ENCODE measurements at places on chromosomes 3 and 15.

DNA sequence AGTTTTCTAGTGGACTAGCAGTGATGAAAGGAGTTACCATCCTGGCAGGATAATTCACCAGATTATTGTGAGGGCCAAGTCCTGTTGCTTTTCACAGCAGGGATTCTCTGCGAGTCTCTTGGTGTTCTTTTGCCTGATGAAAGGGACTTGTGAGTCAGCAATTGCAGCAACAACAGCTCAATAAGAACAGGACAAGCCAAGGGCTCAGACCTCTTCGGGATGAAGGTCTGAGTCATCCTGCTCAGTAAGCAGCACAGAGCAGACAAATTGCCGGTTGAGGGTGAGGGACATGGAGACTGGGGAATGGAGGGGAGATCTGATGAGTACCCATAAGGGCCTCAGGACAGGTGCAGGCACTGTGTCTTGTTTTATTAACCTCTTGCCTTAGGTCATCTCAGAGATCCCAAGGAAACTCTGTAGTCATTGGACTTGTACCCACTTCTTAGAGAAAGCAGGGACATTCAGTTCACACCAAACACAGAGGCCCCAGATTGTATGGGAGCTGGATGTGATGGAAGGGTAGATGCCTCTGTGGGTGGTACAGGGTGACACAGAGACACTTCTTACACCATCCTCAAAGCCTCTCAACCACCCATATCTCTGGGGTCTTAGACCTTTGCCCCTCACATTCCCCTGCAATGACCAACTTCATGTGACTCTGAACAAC lies 173.8 kb upstream of the TLE3 start:
- DNase-seq = no peak

- DNase-seq = no peak
These were observed 438 bp downstream of the SHOX2 start for GRCh38 chr3:158105710-158106253.

- DNase-seq = no peak
These were observed 115.0 kb downstream of the RAP2B start for GRCh38 chr3:153277029-153277428.

- no peak for DNase-seq
These were observed 425.8 kb downstream of the ROBO1 start for GRCh38 chr3:79341961-79342360.

DNA sequence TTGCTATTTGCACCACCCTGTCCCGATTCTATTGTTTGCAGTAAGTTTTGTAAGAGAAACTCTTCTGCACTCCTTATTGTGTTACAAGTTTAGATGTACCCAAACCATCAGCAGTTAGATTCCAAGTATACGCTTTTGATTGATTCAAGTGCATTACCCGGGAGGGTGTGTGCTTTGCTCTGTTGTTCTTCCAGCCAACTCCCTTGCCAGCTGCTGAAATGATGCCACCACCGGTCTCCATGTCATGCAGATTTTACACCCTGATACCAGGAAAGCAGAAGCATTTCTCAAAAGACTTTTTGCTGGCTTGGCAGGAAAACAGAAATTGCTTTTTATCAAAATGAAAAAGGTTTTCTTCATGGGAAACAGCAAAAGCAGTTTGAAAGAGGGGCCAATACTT lies 1006.6 kb upstream of the CFAP20DC start:
- no peak for DNase-seq

GRCh38 chr3:13110678-13111116 lies 37.5 kb upstream of the IQSEC1 start:
- DNase-seq = no peak

GRCh38 chr3:50562861-50563260 lies 4.7 kb downstream of the C3orf18 start:
- DNase-seq = no peak

- DNase-seq = no peak
These were observed 7.0 kb upstream of the PLD1 start for GRCh38 chr3:171817074-171817800.

- no peak for DNase-seq
These were observed 209.5 kb upstream of the LRRN1 start for GRCh38 chr3:3589715-3590130.

- no peak for DNase-seq
These were observed 90.5 kb upstream of the CTDSPL start for GRCh38 chr3:37770938-37771918.

GRCh38 chr3:134892761-134893160 lies 97.7 kb downstream of the EPHB1 start:
- DNase-seq = no peak

DNA sequence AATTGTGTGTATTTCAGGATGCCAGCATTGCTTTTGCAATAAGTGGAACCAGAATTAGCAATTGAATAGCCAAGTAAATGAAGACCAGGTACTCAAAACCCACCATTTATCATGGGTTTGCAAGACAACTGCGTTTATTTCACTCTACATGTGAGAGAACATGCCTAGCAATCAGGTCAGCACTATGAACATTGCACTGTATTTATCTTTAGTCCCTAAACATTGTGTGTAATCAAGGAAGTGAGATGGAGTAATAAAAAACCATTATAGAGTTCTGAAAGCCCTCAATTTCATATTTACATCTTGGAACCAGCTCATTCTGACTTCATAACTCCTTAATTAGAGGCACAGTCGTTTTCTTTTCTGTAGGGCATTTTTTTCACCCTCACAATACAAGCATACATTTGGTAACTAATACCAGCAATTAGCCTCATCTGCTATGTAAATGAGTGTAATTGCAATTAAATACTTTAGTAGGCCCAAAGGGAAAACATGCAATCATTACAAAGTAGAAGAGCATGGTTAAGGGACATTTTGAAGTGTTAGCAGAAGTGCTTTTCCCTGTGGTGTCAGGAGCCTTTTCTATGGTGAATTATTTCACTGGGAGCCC lies 153.1 kb upstream of the DPH6 start:
- peak; percentile 34 for DNase-seq

DNA sequence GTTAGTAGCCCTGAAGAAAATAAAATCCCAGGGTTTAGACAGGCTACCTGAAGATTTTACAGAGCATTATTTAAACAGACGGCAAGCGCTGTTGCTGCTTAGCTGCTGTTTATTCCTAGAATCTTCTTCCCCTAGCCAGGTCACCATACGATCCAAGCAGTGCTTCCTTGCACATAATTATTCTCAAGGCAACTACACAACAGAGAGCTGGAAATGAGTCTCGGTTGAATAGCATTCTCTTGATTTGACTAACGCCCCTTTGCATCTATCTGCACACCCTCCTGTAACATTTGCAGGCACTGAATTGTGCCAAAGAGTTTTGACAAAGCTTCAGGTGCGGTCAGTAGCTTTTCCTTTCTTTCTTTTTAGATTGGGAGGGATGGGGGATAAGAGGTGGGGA lies 564.4 kb downstream of the TBL1XR1 start:
- no peak for DNase-seq

- peak; percentile 8 for DNase-seq
These were observed at the start of gene PPP2R3A for GRCh38 chr3:135965506-135966270. PPP2R3A (plus strand) TSS chr3:135965728; CDS start chr3:136001499, 35,771 bp downstream.

- DNase-seq = no peak
These were observed 124.8 kb downstream of the XXYLT1 start for GRCh38 chr3:195146131-195146530.
